CD8-positive, alpha-beta memory T cell (primary cell): ENCODE measurements at places on chromosomes 6 and 20. TPM values are rescaled to one million over a fixed set of nuclear protein-coding genes. Genes with fewer than 3 reads are reported as not detected.
A peak's percentile ranks its signal among the peaks of the same experiment; 100 is the strongest.

Gene IL17A
- 0.63 TPM for total RNA-seq

Gene TDRD6
- not detected for total RNA-seq

Gene ERVFRD-1
- total RNA-seq: not detected

Gene PI3
- not detected for total RNA-seq

Gene EDN1
- total RNA-seq: 0.11 TPM

Gene DLK2
- total RNA-seq: 1.9 TPM

DNA sequence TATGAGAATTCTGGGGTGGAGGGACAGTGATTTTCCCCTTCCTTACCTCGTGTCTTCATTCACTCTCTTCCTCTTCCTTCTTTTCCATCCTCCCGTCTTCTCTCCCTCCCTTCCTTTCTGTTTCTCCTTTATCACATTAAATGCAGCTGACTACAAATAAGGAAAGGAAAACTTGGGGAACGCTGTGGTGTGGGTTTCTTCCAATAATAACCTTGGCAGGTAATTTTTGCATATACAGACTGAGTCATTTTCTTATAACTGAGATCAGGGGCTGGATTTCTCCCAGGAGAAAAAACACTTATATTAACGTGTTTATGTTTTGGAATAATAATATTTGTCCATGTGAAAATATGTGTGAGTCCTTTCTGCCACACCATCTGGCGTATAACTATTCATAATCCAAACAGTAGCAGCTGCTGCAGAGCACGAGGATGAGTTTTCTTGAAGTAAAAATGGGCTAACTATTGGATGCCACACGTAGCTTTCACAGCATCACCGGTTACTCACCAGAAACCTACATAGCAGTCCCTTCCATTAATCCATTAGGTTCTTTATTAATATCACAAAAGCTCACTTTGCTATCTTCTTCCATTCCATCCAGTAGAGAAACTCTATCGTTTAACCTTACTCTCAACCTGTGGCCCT is 139.2 kb upstream of the SASH1 start:
- H3K27me3 ChIP-seq: no peaks in the 10 kb centered on the region
- DNase-seq: no peak
- H3K4me1 ChIP-seq: no peaks in the 10 kb centered on the region
- no peaks in the 10 kb centered on the region for H3K36me3 ChIP-seq

GRCh38 chr6:136086686-136087085 is 163.4 kb downstream of the MTFR2 start:
- H3K27ac ChIP-seq: no peak overlapping the region
- H3K4me1 ChIP-seq: no peaks in the 10 kb centered on the region
- no peaks in the 10 kb centered on the region for H3K36me3 ChIP-seq
- H3K27me3 ChIP-seq: no peaks in the 10 kb centered on the region

GRCh38 chr6:98241630-98242029 is 592.7 kb upstream of the POU3F2 start:
- H3K36me3 ChIP-seq: no peaks in the 10 kb centered on the region
- no peak overlapping the region for H3K4me3 ChIP-seq
- no peaks in the 10 kb centered on the region for H3K4me1 ChIP-seq
- DNase-seq: no peak
- H3K27me3 ChIP-seq: no peaks in the 10 kb centered on the region

GRCh38 chr6:109187399-109188114 is 92.2 kb downstream of the CEP57L1 start:
- no peaks in the 10 kb centered on the region for H3K36me3 ChIP-seq
- DNase-seq: peak; percentile 42
- H3K27ac ChIP-seq: no peak overlapping the region
- H3K27me3 ChIP-seq: no peaks in the 10 kb centered on the region
- H3K4me1 ChIP-seq: no peaks in the 10 kb centered on the region

GRCh38 chr20:41145317-41145716 is 8.0 kb downstream of the PLCG1 start:
- H3K36me3 ChIP-seq: no peaks in the 10 kb centered on the region
- peak; percentile 18 for DNase-seq
- H3K4me3 ChIP-seq: peak overlapping the region; percentile 22
- no peaks in the 10 kb centered on the region for H3K27me3 ChIP-seq
- H3K27ac ChIP-seq: no peak overlapping the region
- peaks cover 100% of the 10 kb centered on the region for H3K4me1 ChIP-seq

DNA sequence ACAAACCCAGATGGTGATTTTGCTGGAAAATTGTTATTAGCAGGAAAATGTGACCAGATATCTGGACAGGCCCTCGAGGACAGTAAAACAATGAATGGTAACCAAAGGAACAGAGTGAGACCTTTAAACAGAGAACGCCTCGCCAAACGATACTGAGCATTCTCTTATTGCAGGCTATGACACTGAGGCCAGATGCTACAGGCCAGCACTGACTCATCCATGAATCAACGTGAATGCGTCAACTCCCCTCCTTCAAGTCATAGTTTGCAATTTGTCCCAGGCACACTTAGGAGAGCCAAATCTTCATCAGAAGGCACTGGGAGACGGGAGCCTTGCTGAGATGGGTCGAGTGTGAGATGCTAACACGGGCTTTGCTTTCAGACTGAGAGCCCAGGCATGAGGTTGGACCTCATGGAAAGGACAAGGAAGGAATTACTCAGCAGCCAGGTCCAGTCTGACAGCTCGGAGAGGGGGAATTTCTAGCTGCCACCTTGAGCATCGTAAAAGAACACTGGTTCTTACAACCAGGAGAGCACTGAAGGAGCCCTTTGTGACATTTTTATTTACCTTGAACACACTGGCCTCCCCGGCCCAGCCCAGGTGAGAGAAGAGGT is 60.7 kb downstream of the BMP7 start:
- no peak overlapping the region for H3K4me3 ChIP-seq
- no peak for DNase-seq
- H3K27ac ChIP-seq: no peak overlapping the region
- H3K36me3 ChIP-seq: no peaks in the 10 kb centered on the region

- DNase-seq: no peak
- H3K27ac ChIP-seq: no peak overlapping the region
- no peaks in the 10 kb centered on the region for H3K27me3 ChIP-seq
- H3K4me3 ChIP-seq: no peak overlapping the region
These were observed 28.2 kb upstream of the ARMC2 start for GRCh38 chr6:108820006-108820405.

GRCh38 chr6:138493413-138493812 is 5.9 kb downstream of the NHSL1 start:
- no peaks in the 10 kb centered on the region for H3K36me3 ChIP-seq
- H3K4me1 ChIP-seq: no peaks in the 10 kb centered on the region
- no peak for DNase-seq

GRCh38 chr6:33118525-33119123 is 42.8 kb downstream of the HLA-DPB1 start:
- H3K27me3 ChIP-seq: peaks cover 27% of the 10 kb centered on the region
- H3K4me3 ChIP-seq: no peak overlapping the region
- no peak overlapping the region for H3K27ac ChIP-seq
- no peaks in the 10 kb centered on the region for H3K36me3 ChIP-seq
- DNase-seq: no peak
- H3K4me1 ChIP-seq: no peaks in the 10 kb centered on the region

GRCh38 chr6:118171852-118172251 is 264.8 kb downstream of the SLC35F1 start:
- no peak for DNase-seq
- no peaks in the 10 kb centered on the region for H3K4me1 ChIP-seq

DNA sequence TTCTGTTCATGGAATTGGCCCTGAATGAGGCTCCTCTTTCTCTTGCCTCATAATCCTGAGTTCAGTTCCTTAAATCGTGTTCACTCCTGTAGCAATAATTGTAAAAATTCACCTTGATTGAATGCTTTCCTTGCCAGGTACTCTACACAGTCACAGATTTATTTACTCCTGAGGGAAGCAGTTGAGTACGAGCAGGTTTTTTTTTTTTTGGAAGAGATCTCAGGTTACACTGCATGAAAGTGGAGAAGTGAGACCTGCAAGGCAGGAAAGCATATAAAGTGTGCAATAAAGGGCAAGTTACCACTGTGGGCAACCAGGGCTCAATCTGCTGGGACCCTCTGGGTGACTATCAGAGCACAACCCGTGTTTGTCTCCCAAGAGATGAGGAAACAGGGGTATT is 93.0 kb upstream of the DOK5 start:
- no peaks in the 10 kb centered on the region for H3K4me1 ChIP-seq
- no peak overlapping the region for H3K4me3 ChIP-seq
- H3K27me3 ChIP-seq: no peaks in the 10 kb centered on the region
- no peaks in the 10 kb centered on the region for H3K36me3 ChIP-seq
- H3K27ac ChIP-seq: no peak overlapping the region

DNA sequence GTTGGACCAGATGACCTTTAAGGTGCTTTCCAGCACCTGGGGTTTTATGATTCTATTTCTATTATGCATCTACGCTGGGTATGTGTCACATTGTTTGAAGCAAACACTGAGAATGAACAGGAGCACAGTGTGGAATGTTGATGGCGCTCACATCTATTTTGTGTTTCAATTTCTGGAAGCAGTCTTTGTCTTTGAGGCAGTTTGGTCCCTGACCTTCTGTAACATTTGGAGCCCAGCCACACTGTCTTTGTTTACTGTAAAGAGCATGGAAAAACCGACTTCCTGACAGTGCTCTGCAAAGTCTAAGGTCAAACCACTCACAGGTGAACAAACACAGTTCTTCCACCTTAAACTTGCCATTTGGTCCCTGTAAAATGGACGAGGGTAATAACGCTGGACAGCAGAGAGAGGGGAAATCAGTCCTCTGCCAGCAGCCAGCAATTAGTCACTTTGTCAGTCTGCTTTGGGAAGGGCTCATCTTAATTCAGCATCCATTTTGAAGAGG is 155.5 kb downstream of the PRL start:
- no peak overlapping the region for H3K4me3 ChIP-seq
- no peak overlapping the region for H3K27ac ChIP-seq
- DNase-seq: no peak

GRCh38 chr6:168706471-168707177 is 265.6 kb downstream of the SMOC2 start:
- no peaks in the 10 kb centered on the region for H3K27me3 ChIP-seq
- H3K27ac ChIP-seq: no peak overlapping the region
- no peaks in the 10 kb centered on the region for H3K4me1 ChIP-seq
- no peak overlapping the region for H3K4me3 ChIP-seq
- no peaks in the 10 kb centered on the region for H3K36me3 ChIP-seq
- DNase-seq: no peak

- H3K4me1 ChIP-seq: peaks cover 16% of the 10 kb centered on the region
- peaks cover 24% of the 10 kb centered on the region for H3K36me3 ChIP-seq
- no peak overlapping the region for H3K27ac ChIP-seq
- no peak for DNase-seq
These were observed 28.8 kb downstream of the FAM8A1 start for GRCh38 chr6:17628873-17629272.

DNA sequence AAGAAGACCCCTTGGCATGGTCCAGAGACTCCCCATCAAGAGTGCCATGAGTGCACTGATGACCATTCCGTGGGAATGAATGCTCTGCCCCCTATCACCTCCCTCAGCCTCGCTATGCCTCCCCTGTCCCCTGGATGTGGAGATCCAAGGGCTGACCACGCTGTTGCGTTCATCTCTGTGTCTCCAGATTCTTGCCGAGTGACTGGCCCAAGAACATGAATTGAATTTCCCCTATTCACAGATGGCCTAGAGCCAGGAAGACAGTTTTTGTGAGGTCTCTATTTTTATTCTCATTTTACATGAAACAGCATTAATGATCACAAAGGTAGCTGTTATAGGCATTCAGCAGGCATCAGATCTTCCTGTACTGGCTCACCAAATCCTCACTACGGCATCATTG is 33.6 kb downstream of the MAFB start:
- no peaks in the 10 kb centered on the region for H3K27me3 ChIP-seq
- no peak overlapping the region for H3K27ac ChIP-seq
- no peaks in the 10 kb centered on the region for H3K4me1 ChIP-seq
- no peaks in the 10 kb centered on the region for H3K36me3 ChIP-seq

DNA sequence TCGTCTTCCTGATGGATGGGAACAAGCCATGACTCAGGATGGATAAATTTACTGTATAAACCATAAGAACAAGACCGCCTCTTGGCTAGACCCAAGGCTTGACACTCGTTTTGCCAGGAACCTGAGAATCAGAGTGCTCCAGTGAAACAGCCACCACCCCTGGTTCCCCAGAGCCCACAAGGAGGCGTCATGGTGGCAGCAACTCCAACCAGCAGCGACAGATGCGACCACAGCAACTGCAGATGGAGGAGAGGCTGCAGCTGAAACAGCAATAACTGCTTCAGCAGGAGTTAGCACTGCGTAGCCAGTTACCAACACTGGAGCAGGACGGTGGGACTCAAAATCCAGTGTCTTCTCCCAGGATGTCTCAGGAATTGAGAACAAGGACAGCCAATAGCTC is 100.9 kb upstream of the SAMD5 start:
- H3K27ac ChIP-seq: no peak overlapping the region
- H3K36me3 ChIP-seq: no peaks in the 10 kb centered on the region
- DNase-seq: no peak
- H3K27me3 ChIP-seq: no peaks in the 10 kb centered on the region
- H3K4me3 ChIP-seq: no peak overlapping the region

GRCh38 chr6:44036699-44037101 is 90.6 kb downstream of the MRPL14 start:
- no peak overlapping the region for H3K4me3 ChIP-seq
- H3K27ac ChIP-seq: no peak overlapping the region
- H3K27me3 ChIP-seq: no peaks in the 10 kb centered on the region

DNA sequence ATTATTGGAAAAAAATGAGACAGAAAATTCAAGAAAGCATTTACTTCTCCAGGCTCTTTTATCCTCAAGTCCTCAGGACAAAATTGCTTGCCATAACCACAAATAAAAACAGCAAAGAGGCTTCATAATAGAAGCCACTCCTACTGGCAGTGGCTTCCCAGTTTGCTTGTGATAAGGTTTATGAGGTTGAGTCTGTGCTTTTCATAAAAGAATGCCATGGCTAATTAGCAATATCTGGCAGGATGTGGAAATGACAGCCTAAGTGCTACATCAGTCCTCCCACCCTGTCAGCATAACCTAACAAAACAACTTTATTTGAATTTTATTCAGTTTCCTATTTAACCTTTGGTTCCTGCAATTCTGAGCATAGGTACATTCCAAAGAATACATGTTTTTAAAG is 80.9 kb upstream of the HTR1E start:
- no peak overlapping the region for H3K4me3 ChIP-seq
- no peak for DNase-seq
- no peaks in the 10 kb centered on the region for H3K27me3 ChIP-seq
- no peaks in the 10 kb centered on the region for H3K36me3 ChIP-seq
- H3K4me1 ChIP-seq: no peaks in the 10 kb centered on the region
- H3K27ac ChIP-seq: no peak overlapping the region

GRCh38 chr6:89146718-89147700 is 1.2 kb downstream of the PM20D2 start:
- DNase-seq: no peak
- H3K27me3 ChIP-seq: no peaks in the 10 kb centered on the region
- peaks cover 9% of the 10 kb centered on the region for H3K4me1 ChIP-seq
- peak overlapping the region; percentile 73 for H3K4me3 ChIP-seq
- H3K36me3 ChIP-seq: no peaks in the 10 kb centered on the region

DNA sequence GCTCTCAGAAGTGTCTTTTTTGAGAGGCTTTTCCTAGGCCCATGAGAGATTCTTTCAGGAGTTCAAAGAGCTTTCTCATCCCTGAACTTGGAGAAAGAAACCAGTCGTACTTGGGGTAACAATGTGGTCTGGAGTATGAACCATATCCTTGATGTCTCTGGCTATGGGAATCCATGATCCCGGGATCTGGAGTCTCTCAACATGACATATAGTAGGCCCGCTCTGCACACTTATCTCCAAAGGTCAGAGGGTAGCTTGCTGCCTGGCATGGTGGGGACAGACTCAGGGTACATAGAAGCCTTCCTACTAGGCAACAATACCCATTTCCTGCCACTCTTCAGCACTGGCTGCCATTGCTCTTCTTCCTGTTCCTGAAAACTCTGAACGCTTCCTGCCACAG is 42.2 kb upstream of the NFATC2 start:
- no peak for DNase-seq
- H3K36me3 ChIP-seq: no peaks in the 10 kb centered on the region
- no peak overlapping the region for H3K4me3 ChIP-seq
- peaks cover 6% of the 10 kb centered on the region for H3K4me1 ChIP-seq
